ENCODE measurements at places on chromosomes 5 and 9. TPM values are rescaled to one million over a fixed set of nuclear protein-coding genes. Genes with fewer than 3 reads are reported as not detected.

Gene GABRA1
- polyA plus RNA-seq = not detected

Gene SLC4A9
- not detected for polyA plus RNA-seq

Gene POC5
- polyA plus RNA-seq = 14.3 TPM

Gene KIF20A
- not detected for polyA plus RNA-seq

Gene SPRY4
- not detected for polyA plus RNA-seq

Gene CDH6
- not detected for polyA plus RNA-seq

Gene ARL14EPL
- polyA plus RNA-seq = 0.69 TPM

Gene BTNL8
- not detected for polyA plus RNA-seq

Gene C5orf52
- not detected for polyA plus RNA-seq

Measured in IgD-negative memory B cell (primary cell).